MG63 (cell line): ENCODE measurements at places on chromosomes 6 and 20. TPM values are rescaled to one million over a fixed set of nuclear protein-coding genes. Genes with fewer than 3 reads are reported as not detected.

Gene ZNF334
- total RNA-seq, result 0.30 TPM in 1 of 2 replicates, not detected in the other

Gene DEK
- total RNA-seq, result 86.4 and 160 TPM in 2 replicates

Gene GRM4
- not detected in 2 replicates for total RNA-seq

Gene OVOL2
- not detected in 2 replicates for total RNA-seq

Gene POPDC3
- 1.8 and 2.2 TPM in 2 replicates for total RNA-seq

Gene EPPIN
- total RNA-seq, result not detected in 2 replicates

GRCh38 chr20:36591854-36592641, 13.5 kb upstream of the RAB5IF start:
- DNase-seq, result no peak

GRCh38 chr6:144055121-144055931, 40.0 kb downstream of the SF3B5 start:
- no peak for DNase-seq

DNA sequence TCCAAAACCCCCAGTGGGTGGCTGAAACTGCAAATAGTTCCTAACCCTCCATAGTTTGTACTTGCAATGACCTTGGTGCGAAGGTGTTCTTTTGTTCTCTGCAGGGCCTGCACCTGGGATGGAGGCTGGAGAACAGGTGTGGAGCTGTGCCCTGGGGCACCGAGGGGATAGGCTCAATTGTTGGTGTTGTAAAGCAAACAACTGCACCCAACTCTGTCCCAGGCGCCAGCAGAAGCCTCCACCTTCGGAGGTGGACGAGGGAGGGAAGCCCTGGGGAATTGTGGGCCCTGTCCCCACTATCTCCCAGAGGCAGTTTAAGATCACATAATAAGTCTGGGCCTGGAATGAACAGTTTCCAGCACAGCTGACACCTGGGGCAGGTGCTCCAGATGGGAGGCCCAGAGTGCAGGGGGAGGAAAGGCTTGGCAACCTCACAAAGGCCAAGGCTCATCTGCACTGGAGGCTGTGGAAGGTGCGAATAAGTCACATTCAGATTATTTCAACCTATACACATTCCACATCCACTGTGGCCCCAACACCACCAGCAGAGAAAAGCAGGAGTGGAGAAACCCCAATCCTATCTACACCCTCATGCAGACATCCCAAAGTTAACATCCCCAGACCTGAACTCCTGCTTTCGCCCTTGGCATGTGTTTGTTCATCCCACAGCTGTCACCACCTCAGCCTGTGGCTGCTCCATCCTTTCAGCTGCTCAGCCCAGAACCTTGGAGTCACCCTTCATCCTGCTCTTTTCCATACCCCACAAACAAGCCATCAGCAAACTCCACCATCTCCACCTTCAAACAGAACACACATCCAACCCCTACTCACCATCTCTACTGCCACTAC, 12.3 kb upstream of the CBFA2T2 start:
- no peak for DNase-seq

GRCh38 chr6:136593748-136594490, 43.7 kb upstream of the MAP7 start:
- peak; percentile 75 for DNase-seq

DNA sequence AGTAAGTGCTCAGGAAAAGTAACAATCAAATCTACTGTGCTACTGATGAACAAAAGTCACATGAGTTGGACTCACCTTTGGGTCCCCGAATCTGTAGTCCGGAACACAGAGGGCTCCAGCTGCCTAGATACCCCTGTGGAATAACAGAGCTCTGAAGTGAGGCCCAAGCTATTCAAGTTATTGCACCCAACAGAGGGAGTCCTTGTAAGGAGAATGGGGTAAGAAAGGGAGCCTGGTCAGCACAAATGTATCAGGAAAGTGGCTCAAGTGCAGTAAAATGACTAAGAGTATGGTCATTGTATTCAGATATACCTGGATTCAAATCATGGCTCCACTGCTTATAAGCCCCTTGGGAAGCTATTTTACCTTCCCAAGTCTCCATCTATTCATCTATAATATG, 20.9 kb downstream of the EDN1 start:
- DNase-seq, result no peak

DNA sequence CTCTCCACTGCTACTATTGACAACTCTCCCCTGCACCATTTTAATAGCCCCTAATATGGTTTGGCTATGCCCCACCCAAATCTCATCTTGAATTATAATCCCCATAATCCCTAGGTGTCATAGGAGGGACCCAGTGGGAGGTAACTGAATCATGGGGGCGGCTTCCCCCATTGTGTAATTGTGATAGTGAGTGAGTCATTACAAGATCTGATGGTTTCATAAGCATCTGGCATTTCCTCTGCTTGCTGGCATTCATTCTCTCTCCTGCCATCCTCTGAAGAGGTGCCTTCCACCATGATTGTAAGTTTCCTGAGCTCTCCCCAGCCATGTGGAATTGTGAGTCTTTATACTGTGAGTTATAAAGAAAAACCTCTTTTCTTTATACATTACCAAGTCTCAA, 74.1 kb upstream of the TCF21 start:
- peak; percentile 70 for DNase-seq

DNA sequence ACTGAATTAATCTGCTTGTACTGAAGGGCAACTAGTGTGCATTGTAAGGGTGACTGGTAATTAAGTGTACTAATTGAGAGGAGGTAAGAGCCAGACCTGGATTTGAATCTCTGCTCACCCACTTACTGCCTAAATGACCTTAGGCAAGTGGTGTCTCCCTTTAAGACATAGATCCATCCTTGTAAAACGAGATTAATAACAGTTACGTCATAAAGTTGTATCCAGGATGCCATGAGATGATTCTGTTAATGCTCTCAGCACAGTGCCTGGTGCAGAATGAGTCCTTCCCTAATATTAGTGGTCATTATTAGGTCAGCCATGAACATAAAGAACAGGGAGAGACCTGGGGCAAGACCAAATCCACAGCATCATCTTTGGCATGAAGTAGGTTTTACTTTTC, 470.1 kb downstream of the MAFB start:
- DNase-seq, result no peak

DNA sequence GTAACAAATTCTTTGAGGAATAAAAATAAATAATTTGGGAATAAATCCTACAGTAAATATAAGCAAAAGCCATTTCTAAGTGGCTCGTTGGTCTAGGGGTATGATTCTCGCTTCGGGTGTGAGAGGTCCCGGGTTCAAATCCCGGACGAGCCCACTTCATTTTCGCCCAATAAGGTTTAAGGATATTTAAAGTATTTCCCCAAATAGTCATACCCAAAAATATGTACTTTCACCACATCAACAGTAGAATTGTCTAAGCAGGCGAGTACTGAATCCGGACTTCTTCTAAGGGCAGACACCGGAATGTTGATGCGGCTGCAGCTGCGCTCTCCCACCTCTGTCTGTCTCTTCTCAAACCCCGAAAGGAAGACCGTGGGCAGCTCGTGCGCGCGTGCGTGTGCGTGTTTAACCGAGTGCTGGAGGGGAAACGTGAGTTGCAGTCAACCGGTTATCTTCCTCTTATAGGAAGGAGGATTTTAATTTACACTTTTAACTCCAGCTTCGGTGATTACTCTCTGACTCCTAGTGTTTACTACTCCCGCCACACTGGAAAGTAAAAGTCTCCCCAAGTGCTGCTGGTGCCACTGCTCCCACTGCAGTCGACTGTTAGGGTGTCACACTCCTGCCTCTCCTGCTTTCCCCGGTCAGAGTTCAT, 155.7 kb upstream of the PRSS16 start:
- DNase-seq, result peak; percentile 81

- no peak for DNase-seq
Observed at GRCh38 chr6:119313937-119314884, 35.4 kb downstream of the MAN1A1 start.

DNA sequence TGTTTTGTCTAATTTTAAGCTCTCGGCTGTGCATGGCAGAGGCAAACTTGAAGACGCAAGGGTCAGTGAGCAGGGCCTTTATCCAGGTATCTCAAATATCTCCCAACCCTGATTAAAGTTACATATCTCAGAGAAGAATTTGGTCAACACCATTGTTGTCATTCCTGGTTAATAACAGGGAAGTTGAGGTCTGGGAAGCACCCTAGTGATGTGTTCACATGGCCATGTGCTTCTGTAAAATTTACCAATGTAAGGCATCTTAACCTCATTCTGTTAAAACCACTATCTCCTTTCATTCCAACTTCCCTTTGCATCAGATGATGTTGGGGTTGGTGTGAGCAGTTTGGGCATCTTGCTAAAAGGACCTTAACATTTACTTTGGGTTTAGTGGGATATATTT, 4.0 kb upstream of the FAM110A start:
- no peak for DNase-seq

DNA sequence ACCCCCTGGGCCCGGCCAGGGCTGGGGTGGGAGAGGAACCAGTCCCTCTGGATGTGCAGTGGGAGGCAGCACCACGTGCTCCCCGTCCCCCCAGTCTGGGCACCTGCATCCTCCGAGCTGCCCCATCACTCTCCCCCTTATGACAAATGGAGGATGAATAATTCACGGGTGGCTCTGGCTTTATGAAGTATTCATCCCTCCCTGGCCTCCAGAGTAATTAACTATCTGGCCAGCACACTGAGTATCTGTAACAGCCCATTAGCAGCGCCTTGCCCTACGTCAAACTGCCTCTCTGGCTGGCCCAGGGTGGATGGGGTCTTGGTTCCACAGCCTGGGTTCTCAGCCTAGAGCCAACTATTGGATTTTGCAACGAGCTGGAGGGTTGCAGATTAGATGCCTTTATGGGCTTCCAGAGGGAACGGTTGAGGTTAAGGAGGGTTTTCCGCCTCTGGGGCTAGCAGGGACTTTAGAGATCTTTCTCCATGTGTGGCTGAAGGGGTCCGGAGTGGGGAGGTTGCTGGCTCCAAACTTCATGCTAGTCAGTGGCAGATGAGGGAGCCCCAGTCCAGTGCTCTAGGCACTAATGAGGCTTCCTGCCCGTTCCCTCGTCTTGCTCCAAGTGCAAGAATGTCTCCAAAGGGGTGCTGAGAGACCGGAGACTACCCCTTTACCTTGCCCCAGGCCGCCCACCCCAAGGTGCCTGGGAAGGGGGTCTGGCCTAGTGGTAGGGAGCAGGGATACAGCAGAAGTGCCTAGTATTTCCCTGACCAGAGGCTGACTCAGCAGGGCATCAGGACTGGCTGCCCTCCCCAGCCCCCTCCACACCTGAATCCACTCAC, 53.5 kb upstream of the MLN start:
- DNase-seq, result no peak

DNA sequence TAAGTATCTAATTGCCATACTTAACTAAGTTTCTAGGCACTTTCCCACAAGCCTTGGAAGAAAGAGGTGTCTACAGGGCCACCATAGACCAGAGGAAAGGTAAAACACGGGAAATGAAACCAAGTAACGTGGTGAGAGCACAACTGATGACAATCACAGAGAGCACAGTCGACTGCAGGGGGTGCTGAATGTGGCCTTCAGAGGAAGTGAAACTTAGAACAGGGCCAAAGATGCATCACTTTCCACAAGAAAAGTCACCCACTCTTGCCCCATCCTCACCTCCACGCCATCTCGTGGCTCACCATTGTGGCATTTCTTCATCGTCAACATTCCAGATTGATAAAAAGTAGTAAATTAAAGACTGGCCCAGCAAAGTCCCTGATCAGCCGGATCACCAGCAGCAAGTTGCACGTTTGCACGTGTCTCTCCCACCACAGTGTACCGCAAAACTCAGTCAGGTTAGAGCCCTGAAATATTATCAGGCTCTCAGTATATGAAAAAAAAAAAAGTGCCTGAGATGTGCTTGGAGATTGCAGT, 31.4 kb downstream of the HIVEP2 start:
- no peak for DNase-seq

GRCh38 chr6:118746825-118747174, 95.4 kb upstream of the CEP85L start:
- DNase-seq, result no peak

GRCh38 chr6:22921828-22922227, 352.5 kb downstream of the HDGFL1 start:
- DNase-seq, result no peak

DNA sequence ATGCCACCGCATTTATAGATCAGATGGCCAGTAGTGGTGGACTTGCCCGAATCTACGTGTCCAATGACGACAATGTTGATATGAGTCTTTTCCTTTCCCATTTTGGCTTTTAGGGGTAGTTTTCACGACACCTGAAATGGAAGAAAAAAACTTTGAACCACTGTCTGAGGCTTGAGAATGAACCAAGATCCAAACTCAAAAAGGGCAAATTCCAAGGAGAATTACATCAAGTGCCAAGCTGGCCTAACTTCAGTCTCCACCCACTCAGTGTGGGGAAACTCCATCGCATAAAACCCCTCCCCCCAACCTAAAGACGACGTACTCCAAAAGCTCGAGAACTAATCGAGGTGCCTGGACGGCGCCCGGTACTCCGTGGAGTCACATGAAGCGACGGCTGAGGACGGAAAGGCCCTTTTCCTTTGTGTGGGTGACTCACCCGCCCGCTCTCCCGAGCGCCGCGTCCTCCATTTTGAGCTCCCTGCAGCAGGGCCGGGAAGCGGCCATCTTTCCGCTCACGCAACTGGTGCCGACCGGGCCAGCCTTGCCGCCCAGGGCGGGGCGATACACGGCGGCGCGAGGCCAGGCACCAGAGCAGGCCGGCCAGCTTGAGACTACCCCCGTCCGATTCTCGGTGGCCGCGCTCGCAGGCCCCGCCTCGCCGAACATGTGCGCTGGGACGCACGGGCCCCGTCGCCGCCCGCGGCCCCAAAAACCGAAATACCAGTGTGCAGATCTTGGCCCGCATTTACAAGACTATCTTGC, 725 bp downstream of the EEF1A1 start:
- DNase-seq, result peak; percentile 90

DNA sequence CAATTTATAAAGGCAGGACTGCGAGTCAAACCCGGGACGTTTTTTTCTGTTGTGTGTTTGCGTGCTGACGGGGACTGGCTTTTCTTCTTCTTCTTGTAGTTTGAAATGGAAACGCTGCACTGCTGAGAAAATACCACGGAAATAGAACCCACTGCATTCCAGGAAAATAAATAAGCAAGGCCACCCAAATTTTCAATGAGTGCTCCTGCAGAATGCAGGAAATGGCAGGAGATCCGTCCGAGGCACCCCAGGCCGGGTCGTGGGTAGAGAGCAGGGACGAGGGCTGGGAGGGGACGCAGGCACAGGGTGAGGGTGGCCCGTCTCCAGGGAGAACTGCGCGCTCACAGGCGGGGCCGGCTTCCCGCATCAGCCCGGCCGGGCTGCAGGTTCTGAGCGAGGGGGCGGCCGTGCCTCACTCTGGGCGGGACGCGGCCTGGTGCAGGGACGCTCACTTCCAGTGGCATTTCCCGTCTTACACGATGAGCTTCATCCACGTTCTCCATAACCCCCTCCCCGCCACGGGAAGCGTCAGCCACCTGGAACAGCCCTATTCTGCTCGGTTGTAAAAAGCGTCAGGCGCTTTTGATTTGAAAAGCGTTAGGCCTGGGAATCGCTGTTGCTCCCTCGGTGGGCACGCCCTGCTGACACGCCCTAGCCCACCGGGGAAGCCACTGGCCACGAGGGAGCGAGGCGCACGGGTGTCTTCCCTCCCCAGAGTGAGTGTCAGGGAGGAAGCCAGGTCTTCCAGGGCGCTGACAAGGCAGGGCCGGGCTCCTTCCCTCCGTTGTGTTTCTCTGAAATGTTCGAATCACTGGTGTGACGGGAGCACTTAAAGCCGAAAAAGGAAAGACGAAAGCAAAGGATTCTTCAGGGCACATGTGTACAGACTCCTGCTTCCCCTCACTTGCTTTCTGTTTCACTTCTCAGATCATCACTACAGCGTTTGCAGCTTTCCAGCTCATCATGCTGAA, 17.9 kb upstream of the EXOC2 start:
- DNase-seq, result peak; percentile 73

GRCh38 chr6:53615633-53616449, 49.7 kb downstream of the KLHL31 start:
- peak; percentile 30 for DNase-seq

- peak; percentile 7 for DNase-seq
Observed at GRCh38 chr6:30570740-30571074, 535 bp upstream of the ABCF1 start.
